ENCODE measurements at places on chromosomes 16 and 17.
A peak's percentile ranks its signal among the peaks of the same experiment; 100 is the strongest.

- no peak for DNase-seq
Measured at GRCh38 chr17:21298983-21299519, 14.5 kb downstream of the MAP2K3 start.

GRCh38 chr16:30032083-30032819 lies 1.2 kb upstream of the TLCD3B start:
- DNase-seq: peak; percentile 86

GRCh38 chr16:17515421-17516210 lies 44.9 kb upstream of the XYLT1 start:
- no peak for DNase-seq

DNA sequence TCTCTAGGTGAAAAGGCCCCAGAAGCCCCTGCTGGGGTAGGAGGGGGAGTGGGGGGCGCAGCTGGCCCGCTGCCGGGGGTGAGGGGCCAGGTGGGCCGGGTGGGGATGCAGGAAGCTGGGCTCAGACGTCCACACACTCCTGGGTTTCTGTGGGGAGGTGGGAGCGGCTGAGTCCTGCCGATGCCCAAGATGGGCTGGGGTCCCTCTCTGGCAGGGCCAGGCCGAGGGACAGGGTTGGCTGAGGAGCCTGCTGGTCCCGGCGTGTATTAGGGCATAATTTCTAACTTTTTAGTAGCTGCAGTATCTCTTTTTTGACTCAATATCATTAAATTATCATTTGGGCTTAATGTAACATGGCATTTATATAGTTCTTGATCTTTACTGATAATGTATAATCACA lies 121.4 kb upstream of the CORO6 start:
- no peak for DNase-seq

DNA sequence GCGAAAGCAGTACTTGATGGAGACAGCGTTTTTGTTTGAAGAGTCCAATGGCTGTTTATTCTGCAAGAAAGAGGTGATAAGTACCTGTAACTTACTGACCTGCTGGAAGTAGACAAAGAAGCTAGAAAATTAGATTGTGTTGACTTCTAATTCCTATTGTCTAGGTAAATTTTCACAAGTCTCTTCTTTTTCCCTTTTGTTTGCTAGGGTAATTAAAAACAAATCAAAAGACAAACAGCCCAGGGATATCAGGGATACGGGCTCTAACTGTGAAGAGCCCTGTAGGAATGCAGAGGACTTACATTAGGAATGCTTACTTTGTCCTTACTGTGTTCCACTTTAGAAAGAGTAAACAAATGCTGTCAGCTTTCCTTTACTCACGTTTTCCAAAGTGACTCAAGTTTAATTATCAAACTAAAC lies 7.0 kb downstream of the PSME3IP1 start:
- DNase-seq: no peak

DNA sequence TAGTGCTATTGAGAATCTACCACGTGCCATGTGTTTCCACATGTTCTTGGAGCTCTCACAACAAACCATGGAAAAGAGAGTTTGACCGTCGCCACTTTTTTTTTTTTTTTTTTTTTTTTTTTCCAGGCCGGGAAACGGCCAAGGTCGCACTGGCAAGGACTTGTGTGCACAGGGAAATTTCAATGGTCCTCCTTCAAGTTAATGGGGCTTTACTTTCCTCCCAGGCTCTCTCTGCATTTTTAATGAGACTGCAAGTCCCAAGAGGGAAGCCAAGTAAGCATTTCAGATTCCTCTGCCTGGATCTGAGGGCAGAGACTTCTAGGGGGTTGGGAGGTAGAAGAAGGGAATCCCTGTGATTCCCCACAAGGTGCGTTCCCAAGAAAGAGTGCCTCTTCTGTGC lies 94.7 kb upstream of the MPHOSPH6 start:
- no peak for DNase-seq

GRCh38 chr17:44956998-44957981 lies 9.7 kb upstream of the KIF18B start:
- DNase-seq: no peak

GRCh38 chr16:73125850-73126524 lies 78.1 kb upstream of the ZFHX3 start:
- no peak for DNase-seq
